Colonic mucosa (tissue), 4 donors: ENCODE measurements at places on chromosomes 4 and X.
A peak's percentile ranks its signal among the peaks of the same experiment; 100 is the strongest.

DNA sequence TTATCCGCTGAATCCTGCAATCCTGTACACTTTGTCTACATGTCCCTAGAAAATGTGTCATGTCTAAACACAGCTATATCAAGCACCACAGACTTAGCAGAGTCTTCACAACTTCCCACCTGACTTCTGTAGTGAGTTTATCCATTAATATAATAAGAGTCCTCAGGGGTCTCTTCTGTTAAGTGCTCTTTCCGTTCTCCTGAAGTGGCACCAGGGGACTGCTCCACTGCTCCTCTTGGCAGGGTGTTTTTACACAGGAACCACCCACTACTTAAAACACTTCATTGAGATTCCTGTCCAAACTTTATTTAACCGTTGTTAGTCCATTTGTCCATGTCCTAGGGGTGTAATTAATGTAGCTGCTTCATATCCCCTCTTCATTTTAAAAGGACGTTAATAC, 1000.4 kb downstream of the STPG2 start:
- DNase-seq, result no peak

GRCh38 chr4:47913861-47914219, 543 bp downstream of the NFXL1 start:
- DNase-seq, result peak; percentile 63

GRCh38 chrX:136574548-136574947, 42.5 kb downstream of the VGLL1 start:
- DNase-seq, result no peak

DNA sequence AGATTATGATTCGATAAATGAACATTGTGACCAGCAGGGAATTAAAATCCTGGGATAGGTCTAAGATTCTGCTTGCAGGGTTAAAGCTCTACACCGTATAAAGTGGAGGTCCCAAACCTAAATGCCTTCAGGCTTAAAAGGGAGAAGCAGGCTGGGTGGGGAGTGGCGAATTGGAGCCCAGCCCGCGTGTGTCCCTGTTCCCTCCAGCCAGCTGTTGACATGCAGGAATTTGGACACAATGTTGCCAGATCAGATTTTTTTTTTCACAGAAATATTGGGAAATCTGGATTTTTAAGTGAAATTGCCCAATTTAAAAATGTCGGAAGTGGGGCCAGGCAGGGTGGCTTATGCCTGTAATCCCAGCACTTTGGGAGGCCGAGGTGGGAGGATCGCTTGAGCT, 60.5 kb downstream of the ELF4 start:
- DNase-seq, result no peak

- DNase-seq, result no peak
Observed at GRCh38 chrX:39766085-39766726, 331.6 kb downstream of the BCOR start.

DNA sequence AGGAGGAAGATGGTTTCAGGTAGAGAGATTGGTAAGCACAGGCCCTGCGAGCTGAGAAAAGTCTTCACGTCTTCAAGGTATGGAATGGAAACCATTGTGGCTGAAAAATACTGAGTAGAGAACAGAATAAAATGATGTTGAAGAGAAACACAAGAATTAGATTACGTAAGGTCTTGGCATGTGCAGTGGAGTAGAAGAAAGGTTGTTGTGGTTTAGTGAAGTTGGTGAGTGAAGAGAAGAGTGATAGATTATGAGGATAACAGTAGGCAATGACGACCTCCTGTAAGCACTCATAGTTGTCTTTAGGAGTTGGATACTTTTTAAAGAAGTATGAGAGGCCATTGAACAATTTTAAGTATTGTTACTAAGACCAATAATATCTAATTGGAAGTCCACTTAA, 642.6 kb downstream of the PCDH7 start:
- DNase-seq, result no peak

GRCh38 chrX:1614927-1615326, at the start of gene ASMT:
TSS of gene ASMT (plus strand) at chrX:1615059. CDS start at chrX:1615200, 141 bp downstream.
- DNase-seq, result no peak

GRCh38 chr4:15457406-15458201, 12.1 kb upstream of the CC2D2A start:
- DNase-seq, result no peak

DNA sequence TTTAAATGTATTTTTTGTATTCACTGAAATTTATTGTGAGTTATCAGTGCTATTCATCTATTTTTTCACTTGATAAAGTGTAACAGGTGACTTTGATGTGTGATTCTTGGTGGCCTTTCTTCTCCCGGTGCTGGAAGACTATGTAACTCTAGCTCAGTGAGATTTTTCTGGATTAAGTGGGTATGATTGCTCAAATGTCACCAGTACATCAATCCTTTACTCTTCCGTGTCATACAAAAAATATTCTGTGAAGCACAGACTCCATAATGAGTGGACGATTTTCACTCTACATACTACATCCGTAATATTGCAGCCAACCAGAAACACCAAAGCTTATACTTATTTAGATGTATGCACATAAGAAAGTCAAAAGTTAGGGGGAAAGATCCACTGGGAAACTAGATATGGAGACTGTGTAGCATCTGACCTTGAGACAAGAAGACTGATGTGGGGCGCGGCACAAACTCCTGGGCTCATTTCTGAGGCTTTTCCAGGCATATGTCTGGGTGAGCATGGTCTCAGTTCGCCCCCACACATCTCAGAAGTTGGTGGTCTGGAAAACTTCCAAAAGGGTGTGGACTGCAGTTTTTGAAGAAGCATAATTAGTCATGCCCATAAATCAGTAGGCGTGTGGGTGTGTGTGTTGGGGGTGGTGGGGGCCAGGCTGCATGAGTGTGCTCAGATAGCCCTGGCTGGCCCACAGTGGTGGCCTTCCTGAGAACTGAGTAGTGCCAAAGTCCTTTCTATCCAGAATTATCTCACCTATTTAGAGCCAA, 53.9 kb upstream of the TENM3 start:
- no peak for DNase-seq

DNA sequence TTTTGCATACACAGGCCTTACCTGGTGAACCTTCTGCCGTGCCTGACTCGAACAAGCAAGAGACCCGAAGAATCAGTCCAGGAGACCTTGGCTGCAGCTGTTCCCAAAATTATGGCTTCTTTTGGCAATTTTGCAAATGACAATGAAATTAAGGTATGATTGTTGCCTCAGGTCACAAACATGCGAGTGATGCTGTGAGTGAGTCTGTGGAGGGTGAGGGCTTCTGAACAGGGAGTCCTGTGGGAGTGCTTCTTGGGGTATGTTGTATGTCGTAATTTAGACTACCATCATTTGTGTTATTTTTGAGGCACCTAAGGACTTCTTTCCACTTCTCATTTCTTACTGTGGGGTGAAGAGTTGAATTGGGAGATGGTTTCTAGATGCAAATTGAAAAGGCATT, 32.8 kb downstream of the HTT start:
- DNase-seq, result no peak

DNA sequence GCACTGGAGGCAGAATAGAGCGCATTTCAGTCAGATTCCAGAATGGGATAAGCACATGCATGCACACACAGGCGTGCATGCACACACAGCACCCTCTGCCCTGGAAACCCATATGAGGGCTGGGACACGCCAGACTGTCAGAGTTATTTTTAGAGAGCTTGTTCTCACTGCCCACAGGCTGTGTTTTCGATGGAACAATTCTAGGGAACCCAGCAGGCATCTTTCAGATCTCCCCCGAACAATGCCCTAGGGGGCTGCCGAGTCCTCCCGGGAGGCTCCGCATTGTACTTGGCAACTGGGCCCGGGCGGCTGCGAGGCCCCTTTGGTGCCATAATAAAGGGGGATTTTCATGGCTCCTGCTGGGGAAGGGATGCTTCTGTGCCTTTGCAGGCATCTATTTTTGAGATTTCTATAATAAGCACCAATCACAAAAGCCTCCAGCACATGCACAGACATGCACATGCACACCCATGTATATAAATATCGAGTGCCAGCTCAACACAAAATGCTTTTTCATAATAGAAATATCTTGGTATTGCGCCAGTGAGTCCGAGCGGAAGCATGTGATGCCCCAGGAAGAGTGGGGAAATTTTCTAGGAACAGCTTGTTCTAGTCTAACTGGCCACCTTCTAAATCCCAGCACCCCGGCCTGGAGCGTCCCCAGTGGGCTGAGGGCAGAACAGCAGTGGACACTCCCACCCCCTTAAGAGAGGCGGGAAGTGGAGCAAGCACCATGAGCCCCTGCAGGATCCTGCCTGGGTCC, 88.5 kb downstream of the PHKA2 start:
- no peak for DNase-seq
